Left lung (tissue), 14 donors: ENCODE measurements at places on chromosomes 16 and 17.

DNA sequence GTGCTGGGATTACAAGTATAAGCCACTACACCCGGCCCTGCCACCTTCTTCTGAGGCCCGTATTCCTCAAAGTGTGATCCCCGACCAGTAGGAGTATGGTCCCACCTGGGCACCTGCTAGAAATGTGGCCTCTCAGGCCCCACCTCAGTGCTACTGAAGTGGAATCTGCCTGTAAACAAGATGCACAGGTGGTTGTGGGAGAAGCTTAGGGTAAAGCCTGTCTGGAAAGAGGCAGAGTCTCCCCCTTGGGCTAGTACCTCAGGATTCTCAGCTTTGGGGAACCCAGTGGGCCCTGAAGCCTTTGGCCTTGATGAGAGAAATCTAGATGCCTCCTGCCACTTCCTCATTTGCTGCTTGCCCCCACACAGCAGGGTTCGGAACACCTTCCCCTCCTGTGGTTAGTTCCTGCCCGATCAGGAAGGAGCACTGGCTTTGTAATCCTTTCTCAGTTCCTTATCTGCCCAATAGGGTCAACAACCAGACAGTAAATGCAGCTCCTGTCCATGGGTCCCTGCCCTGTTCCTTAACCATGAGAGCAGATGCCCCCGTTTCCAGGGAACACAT is 25.2 kb downstream of the TK2 start:
- peak; percentile 77 for DNase-seq

- no peak for DNase-seq
Observed at GRCh38 chr16:84553873-84554399, 49.5 kb upstream of the MEAK7 start.

DNA sequence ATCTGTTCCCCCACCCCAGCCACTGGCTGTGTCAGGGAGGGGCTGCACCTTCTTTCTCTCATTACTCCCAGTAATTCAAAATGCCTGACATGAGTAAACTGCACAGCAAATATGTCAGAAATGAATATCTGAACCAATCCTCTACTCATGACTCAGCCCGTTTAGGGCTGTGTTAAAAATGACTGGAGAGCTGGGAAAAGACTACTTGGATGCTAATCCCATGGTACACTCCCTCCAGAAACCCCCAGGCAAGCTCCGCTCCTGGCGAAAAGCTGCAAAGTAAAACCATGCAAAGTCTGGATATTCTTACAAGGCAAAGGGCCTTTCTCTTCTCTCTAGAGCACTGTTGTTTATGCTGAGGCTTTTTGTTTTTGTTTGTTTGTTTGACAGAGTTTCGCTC is 448.1 kb upstream of the DYNLRB2 start:
- DNase-seq, result no peak

DNA sequence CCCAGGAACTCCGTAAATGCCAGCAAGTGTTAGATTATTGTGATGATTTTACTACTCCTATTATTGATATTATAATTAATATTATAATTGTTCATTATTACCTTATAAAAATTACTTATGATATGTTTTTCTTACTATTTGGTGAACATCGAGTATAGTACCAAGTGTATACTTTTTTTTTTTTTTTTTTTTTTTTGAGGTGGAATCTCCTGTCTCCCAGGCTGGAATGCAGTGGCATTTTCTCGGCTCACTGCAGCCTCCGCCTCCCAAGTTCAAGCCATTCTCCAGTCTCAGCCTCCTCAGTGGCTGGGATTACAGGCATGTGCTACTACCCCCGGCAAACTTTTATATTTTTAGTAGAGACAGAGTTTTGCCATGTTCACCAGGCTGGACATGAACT is 347.0 kb downstream of the WWOX start:
- no peak for DNase-seq

- DNase-seq, result peak; percentile 58
Observed at GRCh38 chr17:64084086-64084939, 45.6 kb downstream of the ERN1 start.

GRCh38 chr17:62995377-62995885 is 29.4 kb downstream of the TANC2 start:
- DNase-seq, result no peak

DNA sequence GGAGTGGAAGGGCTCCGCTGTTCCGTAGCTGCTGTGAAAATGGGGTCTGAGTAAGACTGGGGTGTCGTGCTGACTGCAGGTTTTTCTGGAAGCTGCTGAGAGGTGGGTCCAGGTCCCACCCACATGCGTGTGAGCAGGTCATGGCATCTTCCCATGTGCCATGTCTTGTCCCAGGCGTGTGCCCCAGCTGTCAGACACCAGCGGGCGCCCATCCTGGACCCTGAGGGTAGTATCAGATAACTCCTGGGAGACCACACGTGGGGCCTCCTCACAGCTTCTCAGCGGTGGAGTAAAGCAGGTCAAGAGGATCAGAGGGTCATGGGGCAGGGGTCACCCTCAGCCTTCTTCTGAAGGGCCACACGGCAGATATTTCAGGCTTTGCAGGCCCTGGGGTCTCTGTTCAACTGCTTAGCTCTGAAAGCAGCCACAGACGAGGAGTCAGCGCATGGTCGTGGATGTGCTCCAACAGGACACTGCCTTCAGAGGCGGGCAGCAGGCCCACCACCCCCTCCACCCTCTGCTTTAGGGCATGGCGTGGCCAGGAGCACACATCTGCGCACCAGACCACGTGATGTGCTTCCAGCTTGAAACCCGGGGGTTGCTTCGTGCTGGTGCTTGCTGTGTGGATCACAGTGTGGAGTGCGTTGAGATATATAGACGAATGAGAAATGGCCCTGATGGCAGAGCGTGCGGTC is 68.7 kb downstream of the BANP start:
- no peak for DNase-seq

GRCh38 chr17:39702901-39703893 is 3.3 kb downstream of the ERBB2 start:
- no peak for DNase-seq

GRCh38 chr17:29238133-29238850 is 8.4 kb upstream of the CRYBA1 start:
- no peak for DNase-seq

DNA sequence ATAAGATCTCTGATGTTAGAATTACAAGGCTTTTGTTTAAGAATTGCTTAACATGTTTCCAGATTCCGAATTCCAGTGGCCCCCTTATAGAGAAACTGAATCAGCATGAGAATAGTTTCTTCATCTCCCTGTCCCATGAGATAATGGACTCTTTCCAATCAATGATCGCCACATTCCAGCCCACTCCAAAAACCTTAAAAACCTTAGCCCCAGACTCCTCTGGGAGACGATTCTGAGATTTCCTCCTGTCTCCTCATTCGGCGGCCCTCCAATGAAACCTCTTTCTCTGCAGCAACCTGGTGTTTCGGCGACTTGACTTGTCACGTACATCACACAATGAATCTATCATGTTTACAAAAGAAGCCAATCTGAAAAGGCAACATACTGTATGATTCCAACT is 197.1 kb upstream of the PSMD7 start:
- DNase-seq, result no peak
